ENCODE measurements at places on chromosomes 11 and 22.

DNA sequence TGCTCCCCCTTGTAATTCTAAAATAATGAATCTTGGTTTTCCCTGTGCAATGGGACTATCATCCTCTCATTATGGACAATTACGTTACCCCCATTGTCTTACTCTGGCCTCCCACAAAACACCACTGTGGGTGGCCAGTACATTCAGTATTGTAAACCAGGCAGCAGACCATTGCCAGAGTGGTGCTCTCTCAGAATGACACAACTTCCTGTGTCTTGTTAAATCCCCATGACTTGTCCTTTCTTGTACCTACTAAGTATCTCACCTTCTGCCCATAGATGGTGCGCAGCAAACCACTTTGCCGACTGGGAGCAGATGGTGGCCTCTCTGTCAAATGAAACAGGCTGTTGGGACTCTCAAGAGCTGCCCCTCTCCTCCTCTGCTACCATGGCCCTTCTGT, 287.1 kb upstream of the RAG2 start:
- DNase-seq, result no peak

DNA sequence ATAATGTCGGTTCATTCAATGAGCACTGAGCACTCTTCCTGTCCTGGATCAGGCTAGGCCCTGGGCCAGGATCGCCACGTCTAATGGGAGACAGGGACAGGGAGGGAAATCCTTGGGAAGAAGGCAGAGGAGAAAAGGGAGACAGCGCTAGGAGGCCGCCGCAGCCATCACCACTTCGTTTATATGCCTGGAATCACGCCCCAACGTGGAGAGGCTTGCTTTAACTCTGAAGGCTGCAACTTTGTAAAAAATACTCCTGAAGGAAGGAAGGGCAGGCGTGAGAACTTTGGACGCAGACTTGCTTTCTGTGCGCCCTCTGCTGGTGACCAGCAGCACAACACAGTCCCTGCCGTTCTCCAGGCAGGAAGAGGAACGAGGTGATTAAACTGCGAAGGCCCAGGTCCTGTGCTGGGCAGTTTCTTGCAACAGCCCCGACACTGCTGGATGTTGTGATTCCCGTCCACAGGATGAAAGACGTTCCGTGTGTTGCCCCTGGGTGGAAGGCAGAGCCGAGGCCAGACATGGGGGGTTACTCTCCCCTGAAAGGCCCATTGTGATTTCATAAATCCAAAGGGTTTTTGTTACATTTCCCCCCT, 22.1 kb downstream of the RIBC2 start:
- peak; percentile 18 for DNase-seq

DNA sequence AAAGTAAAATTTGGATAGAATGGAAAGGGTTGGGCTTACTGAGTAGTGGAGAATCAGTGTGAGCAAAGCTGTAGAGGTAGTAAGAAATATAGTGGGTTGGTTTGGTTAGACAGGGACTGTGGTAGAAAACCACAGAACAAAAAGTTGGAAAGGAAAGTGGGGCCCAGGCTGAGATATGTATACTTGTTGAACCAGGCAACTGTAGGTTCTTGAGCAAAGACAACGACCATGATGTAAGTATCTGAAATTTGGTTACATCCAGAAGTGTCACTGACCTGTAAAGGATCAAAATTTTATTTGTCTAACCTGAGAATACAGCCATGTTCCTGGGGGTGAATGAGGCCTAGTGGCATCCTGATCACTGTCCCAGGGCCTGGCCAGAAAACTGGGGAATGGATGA, 114.1 kb downstream of the STIM1 start:
- no peak for DNase-seq

DNA sequence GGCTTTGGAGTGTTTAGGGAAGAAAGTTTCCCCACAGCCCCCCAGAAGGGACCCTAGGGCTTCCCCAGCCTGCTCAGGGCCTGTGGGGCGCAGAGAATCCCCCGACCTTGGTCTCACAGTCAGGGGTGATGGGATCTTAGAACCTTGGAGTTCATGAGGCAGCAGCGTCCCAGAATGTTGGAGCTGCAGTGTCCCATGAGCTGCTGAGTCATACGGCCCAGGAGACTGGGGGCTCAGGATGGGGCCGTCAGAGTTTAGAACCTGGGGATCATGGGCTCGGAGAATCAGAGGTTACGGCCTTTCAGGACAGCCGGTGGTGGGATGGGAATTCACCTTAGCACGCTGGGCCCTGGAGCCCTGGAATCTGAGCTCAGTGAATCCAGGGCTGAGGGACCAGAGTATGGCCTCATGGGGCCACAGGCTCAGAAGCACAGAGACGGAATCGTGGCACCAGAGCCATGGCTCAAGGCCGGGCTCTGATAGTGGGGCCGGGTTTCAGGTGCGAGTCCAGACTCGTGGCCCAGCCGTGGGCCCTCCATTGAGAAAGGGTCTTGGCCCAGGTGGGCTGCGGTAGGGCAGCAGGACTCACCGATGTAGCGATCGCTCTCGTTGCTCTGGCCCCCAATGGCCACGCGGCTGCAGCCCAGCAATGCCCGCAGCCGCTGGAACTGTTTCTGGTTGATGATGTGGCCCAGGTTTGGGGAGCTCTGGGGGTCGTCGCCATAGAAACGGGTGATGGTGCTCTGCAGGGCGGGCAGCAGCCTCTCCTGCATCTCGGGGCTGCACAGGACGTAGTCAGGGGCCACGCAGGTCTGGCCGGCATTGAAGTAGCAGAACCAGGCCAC, 9.5 kb downstream of the ALDH3B2 start:
- no peak for DNase-seq

DNA sequence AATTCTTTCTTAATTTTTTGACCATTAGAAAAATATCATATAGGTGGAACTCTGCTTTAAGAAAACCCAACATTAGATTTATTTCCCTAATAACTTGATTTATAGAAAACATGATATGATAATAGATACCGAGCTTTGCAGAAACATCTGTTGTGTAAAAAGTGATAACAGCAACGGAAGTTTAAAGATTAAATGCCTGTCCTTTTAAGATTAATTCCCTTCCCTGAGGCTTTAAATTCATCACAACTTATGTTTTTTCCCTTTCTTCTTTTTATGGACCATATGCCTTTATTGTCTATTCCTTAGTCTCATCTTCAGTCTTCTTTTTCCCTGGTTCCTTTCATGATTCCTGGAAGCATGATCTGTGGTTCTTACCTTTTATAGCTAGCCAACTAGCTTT, 1.9 kb downstream of the USP47 start:
- no peak for DNase-seq

DNA sequence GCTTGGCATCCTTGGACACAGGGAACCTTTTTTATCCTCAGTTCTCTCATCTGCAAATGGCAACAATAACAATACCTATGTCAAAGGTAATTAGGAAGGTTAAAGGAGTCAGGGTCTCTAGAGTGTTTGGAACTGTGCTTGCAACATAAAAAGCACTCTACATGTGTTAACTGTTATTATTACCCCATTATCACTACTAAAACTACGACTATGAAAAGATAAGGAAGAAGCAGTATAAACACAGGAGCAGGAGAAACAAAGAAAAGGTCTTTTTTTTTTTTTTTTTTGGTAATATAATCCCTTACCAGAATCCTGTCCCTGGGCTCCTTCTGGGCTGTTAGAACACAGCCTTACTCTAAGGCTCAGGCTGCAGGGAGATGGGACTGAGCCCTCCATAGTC, 348.2 kb downstream of the CADM1 start:
- no peak for DNase-seq

GRCh38 chr11:37449146-37449545, 851.1 kb upstream of the RAG2 start:
- no peak for DNase-seq

DNA sequence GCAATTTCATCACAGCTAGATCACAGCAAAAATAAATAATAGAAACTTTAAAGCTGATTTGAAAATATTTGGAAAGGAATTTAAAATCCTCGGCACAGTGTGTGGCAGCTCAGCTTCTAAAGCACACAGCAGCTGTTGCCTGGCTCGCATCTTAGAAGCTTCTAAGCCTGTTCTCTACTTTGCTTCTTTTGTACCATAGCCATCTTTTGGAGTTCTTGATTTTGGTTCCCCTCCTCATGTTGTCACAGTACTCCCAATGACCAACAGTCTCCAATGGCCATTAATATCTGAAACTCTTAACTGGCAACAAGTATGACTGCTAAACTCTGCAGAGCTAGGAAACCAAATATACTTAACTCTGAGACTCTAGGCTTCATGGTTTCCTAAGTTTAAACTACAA, 28.8 kb downstream of the CHKA start:
- DNase-seq, result no peak

DNA sequence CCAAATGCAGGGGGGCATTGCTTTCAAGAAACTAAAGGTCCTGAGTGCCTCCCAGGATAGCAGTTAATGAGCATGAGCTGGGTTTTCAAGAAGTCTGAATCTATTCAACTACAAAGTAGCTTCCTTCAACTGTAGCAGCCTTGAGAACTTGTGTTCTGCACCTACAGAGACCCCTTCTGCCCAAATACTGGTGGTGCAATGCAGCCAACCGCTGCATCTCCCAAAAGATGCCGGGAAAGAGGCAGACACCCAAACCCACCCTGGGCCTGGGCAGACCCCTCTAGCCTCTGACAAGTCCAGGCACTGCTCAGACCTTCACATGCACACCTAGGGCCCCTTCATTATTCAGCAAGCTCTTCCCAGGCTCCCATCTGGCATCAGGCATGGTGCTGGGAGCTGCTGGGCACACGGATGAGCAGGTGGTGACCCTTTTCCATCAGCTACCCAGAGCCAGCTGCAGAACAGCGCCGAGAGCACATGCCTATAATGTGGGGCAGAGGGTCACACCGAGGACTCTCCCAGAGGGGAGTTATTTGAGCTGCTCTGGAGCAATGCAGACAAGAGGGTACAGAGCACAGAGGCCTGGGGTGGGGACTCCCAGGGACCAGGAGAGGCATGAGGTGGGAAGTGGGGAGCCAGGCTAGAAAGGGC, 44.9 kb upstream of the ETS1 start:
- DNase-seq, result no peak

GRCh38 chr22:23057331-23057730, 13.0 kb upstream of the GNAZ start:
- no peak for DNase-seq

DNA sequence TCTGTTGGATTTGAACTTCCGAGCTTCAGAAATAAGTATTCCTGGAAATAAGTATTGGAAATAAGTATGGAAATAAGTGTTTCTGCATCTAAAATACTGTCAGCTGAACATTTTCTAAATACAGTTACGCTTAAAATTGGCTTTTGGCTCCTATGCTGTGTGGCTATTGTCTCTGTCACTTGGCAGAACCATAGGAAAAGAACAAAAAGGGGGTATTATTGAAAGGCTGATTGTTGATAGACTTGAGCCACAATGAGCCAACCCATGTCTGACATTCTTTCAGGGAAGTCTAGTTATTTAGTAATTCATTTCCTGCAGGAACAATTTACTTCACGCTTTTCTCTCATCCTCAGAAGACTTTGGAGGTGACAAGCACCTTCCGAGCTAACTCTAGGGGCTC, 32.5 kb upstream of the LARGE1 start:
- DNase-seq, result no peak

- DNase-seq, result no peak
Observed at GRCh38 chr11:1810761-1811160, 24.0 kb upstream of the SYT8 start.

All from NCI-H2081 treated with DMSO at 0.1 percent for 48 hours (cell line).